EH (cell line): ENCODE measurements at places on chromosomes 5 and 9.

- no peak for DNase-seq
These were observed 146.6 kb downstream of the EFNA5 start for GRCh38 chr5:107524111-107524510.

GRCh38 chr5:127571314-127572131, 54.1 kb downstream of the PRRC1 start:
- DNase-seq, result no peak

- DNase-seq, result peak; percentile 79
These were observed 435.9 kb downstream of the BNC2 start for GRCh38 chr9:16434526-16434925.

DNA sequence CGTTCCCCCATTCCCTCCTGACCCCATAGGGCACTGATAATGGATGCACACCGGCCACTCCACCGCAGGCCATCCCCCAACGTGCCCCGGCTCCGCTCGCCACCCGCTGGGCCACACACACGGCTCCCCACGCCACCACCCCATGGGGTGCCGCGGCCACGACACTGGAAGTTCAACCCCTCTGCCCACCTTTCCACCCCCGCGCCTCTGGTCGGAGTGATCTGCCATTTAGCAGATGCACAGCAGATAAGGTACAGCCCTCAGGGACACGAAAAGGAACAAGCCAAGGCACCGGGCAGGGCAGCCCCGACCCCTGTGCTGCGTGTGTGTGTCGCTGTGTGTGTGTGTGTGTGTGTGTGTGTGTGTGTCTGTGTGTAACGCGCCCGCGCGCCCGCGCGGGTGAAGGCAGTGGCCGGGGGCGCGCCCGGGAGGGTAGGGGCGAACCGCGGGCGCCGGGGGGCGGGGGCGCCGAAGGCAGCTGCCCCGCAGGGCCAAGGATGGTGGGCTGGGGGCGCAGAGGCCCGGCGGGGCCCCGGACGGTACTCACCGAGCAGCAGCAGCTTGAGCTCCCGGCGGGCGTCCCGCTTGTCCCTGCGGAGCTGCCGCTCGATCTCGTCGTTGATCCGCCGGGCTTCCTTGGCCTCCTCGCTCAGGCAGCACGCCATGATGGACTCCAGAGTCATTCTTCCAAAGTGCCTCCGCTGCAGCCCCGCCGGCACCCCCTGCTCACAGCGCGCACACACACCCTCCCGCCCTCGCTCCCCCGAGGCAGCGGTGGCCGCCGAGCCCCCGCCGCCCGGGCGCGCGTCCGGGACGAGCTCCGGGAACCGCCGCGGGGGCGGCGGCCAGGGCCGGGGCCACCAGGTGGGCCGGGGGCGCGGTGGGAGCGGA, 813 bp downstream of the GNAQ start:
- peak; percentile 38 for DNase-seq

GRCh38 chr5:172841256-172841655, 7.2 kb downstream of the ERGIC1 start:
- no peak for DNase-seq
